ENCODE measurements at places on chromosomes 6 and 20.
A peak's percentile ranks its signal among the peaks of the same experiment; 100 is the strongest.

DNA sequence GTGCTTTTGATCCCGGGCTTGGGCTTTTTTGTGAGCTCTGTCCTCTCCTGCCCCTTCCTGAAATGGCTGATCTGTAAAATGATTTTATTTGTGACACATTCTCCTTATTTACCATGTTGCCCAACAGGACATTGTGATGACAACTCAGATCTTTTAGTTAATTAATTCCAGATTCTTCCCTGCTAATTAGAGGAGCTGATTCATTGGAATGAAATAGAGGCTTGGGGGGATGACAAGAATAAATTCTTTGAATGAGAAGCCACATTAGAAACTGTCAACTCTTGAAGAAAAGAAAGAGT lies 26.1 kb upstream of the GABRR1 start:
- no peak for DNase-seq

DNA sequence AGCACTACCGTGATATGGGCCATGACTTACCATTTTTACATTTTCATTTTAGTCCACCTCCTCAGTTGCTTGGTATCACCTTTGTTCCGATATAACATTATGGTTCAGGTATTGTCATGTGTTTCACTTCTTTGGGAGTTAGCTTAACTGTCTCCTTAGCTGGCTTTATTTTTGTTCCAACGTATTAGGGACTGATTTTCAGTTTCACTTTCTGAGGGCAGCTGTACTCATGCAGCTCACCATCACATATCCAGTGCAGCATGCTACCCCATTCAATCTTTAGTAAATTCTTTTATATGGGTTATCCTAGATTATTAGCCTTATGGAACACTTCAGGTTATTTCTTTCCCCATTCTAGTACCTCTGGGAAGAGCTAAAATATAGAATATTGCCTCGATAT lies 362.2 kb upstream of the IRAK1BP1 start:
- no peak for DNase-seq

- DNase-seq: no peak
Observed at GRCh38 chr6:162485464-162485863, 242.1 kb downstream of the PRKN start.

DNA sequence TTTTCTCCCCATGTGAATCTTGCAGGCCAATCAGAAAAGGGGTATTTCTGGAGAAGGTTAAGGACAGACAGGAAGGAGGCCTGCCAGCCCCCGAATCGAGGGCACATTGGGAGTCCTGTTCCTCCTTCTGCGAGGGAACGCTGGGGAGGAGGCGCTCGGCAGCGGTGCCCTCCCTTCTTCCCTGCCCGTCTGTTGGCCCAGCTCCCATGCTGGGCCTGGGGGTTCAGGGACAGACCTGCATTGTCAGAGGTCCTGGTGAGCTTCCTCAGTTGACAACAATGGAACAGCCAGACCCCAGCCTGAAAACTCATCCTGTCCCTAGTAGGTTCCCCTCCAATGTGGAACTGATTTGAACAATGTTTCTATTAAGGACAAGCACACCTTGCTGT lies 15.1 kb upstream of the SYNJ2 start:
- DNase-seq: no peak

- no peak for DNase-seq
Observed at GRCh38 chr6:159180001-159180400, 10.8 kb downstream of the FNDC1 start.

GRCh38 chr20:63216849-63217471 lies 1.0 kb upstream of the YTHDF1 start:
- DNase-seq: no peak

GRCh38 chr6:18603361-18603760 lies 216.2 kb downstream of the RNF144B start:
- no peak for DNase-seq

GRCh38 chr6:161100072-161100471 lies 108.5 kb downstream of the MAP3K4 start:
- DNase-seq: no peak

- DNase-seq: no peak
Observed at GRCh38 chr6:28506807-28507475, 8.7 kb downstream of the GPX6 start.

DNA sequence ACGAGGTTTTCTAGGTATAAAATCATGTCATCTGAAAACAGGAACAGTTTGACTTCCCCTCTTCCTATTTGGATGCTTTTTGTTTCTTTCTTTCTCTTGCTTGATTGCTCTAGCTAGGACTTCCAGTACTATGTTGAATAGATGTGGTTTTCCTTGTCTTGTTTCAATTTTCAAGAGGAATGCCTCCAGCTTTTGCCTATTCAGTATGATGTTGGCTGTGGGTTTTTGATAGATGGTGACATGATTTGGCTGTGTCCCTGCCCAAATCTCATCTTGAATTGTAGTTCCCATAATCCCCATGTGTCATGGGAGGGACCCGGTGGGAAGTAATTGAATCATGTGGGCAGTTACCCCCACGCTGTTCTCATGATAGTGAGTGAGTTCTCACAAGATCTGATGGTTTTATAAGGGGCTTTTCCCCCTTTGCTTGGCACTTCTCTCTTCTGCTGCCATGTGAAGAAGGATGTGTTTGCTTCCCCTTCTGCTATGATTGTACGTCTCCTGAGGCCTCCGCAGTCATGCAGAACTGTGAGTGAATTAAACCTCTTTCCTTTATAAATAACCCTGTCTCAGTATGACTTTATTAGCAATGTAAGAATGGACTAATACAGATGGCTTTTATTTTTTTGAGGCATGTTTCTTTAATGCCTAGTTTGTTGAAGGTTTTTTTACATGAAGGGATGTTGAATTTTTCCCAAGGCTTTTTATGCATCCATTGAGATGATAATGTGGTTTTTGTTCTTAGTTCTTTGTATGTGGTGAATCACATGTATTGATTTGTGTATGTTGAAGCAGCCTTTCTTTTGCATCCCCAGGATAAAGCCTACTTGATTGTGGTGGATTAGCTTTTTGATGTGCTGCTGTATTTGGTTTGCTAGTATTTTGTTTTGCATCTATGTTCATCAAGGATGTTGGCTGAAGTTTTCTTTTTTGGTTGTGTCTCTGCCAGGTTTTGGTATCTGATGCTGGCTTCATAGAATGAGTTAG lies 239.1 kb downstream of the THBS2 start:
- DNase-seq: no peak

GRCh38 chr20:57699395-57699794 lies 10.4 kb downstream of the PMEPA1 start:
- no peak for DNase-seq

GRCh38 chr20:44703183-44703925 lies 11.8 kb upstream of the CCN5 start:
- DNase-seq: no peak

DNA sequence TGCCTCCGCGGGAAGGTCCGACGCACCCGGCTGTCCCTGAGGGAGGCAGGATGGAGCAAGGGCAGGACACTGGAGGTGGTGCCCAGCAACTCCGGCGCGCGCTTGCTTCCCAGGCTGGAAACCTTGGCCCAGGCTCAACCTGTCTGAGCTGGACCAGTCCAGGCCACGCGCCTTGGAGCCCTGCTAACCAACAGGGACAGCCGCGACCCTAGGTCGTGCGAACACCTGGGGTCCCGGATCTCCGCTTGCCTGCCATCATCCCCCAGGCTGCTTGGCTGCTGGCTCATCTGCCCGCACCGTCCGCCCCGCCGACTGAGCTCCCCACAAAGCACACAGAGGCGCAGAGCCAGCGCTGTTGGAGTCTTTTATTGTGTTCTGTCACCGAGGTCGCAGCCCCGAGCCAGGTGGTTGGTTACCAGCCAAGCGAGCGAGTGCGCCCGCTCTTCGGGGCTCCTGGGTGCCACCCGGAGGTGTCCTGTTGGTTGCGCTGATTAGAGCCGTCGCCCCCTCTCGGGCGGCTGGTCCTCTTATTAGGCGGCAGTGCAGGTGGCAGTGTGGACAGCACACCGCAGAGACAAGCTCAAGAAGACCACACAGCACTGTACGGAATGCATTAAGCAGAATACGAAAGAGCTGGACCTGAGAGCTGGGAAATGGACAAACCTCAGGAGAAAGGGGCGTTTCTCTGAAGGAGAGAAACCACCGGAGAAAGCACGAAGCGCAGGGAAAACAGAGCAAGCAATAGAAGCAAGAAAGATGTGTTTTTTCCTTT lies 3.8 kb downstream of the COL12A1 start:
- no peak for DNase-seq

DNA sequence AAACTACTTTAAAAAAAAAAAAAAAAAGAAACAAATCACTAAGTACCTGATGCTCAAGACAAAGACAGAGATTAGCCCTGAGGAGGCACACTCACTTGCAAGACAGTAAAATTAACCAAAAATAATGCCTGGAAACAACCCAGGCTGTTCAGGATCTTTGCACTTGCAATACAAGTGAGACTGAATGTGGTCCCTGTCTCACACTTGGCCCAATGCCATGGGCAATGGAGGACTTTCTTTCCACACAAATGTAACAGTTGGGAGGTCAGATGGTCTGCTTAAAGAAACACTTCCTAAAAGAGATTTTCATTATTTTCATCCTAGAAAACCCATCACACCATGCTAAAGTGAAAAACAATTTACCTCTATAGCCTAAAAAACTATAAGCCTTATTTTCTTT lies 16.2 kb downstream of the STAU1 start:
- DNase-seq: no peak

DNA sequence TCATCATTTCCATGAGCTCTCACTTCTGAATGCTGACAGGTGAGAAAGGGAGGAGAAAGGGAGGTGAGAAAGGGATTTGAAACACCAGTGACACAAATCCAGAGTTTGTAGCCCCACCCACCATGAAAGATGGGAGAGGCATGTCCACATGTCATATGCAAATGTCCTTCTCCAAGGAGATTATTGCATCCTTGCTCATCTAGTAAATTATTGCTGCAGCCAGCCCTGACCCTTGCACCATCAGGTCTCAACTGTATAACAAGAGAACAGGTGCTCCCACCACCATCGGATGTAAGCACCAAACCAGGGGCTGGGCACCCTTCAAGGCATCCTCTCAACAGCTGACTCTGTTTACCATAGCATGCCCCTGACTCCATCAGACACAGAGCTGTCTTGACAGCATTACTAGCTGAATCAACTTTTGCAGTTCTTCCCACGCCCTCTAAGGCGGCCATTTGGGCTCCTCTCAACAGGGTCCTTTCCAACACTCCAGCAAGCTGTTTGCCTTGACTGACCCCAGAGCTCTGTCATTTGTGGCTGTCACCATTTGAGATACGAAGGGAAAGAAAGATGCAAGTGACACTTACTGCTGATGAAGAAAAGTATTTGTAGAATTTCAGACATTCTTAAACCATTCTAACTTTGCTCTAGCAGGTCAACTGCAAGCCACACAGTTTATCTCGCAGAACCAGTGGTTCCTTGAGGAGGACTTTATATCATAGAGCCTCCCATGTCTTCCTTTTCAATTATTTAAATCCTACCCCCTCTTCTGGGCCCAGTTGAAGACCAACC lies 14.2 kb downstream of the GFOD1 start:
- DNase-seq: no peak

- DNase-seq: no peak
Observed at GRCh38 chr6:44269921-44270525, at the start of gene TMEM151B. TSS of gene TMEM151B (plus strand) at chr6:44270450. CDS start at chr6:44270743, 293 bp downstream.

GRCh38 chr6:145875496-145876211 lies 61.1 kb upstream of the FBXO30 start:
- no peak for DNase-seq

DNA sequence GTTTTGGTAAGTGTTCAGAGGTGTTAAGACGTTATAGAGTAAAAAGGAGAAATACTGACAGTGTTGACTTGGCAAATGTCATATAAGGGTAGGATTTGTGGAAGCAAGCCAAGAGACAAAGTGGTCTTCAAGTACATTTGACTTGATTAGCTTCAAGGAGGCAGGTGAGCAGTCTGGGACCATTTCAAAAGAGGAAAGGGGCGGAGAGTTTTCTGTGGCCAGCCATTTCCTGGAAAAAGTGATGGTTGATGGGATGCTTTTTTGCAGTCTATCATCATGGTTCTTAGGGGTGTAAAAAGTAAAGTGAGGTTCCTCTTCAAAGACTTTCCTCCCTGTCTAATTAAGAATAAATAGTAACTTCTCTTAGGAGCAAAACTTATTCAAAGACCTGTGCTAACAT lies 28.7 kb downstream of the FKBP1A start:
- peak; percentile 21 for DNase-seq

- DNase-seq: no peak
Observed at GRCh38 chr20:32508775-32509119, 76.4 kb downstream of the NOL4L start.

DNA sequence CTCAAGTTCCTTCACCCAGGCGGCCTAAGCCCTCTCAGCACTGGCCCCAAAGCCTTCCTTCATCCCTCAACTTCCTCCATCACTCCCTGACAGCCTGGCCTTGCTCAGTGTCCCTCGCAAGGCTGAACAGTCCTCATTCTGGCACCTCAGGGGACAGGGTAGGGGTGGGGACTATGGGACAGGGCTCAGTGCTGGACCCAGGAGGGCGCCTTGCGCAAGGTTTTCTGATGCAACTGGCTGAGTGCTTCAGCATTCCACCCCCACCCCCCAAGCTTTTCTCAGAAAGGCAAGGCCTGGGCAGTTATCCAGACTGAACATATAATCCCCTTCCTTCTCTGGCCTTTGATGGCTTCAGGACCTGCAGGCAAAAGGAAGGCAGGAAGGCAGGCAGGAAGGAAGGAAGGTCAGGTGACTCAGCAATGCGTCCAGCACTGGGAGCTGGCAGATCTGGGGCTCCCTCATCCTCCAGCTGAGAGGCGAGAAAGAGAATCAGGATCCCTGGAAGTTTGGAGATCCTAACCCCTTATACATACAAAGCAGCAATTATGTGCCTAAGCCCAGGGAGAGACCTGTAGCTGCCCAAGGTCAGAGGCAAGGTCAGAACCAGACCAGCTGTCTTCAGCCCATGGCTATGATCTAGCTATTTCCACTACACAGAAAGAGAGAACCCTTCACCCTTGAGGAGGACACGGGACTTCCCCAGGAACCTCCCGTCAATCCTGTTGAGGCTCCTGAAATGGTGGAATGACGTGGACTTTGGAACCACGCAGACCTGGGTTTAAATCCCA lies 8.6 kb upstream of the TRIB3 start:
- DNase-seq: no peak

- DNase-seq: no peak
Observed at GRCh38 chr6:34970488-34970887, 81.4 kb downstream of the ANKS1A start.

DNA sequence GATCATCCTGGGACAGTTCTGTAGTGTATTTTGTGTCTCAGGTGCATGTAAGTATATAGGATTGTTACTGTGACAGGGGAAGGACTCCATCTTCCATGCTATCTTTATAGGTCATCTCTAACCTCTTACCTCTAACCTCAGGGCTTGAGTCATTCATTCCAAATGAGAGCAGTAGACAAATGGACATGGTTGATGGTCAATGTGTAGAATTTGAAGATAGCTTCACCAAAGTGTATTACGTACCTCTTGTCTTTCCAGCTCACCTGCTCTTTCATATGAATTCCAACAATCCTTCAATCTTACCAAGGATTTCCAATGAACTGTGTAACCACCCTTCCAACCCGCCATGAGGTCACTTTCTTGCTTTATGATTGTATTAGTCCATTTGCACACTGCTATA lies 8.7 kb upstream of the ADGRG6 start:
- DNase-seq: no peak

- no peak for DNase-seq
Observed at GRCh38 chr20:60177080-60177479, 218.9 kb downstream of the CDH26 start.

GRCh38 chr20:38927902-38928578 lies 1.8 kb downstream of the FAM83D start:
- no peak for DNase-seq

All from activated T-cell treated with anti-CD3 and anti-CD28 coated beads for 4 hours (primary cell).